ENCODE measurements at places on chromosomes 13 and 19.

DNA sequence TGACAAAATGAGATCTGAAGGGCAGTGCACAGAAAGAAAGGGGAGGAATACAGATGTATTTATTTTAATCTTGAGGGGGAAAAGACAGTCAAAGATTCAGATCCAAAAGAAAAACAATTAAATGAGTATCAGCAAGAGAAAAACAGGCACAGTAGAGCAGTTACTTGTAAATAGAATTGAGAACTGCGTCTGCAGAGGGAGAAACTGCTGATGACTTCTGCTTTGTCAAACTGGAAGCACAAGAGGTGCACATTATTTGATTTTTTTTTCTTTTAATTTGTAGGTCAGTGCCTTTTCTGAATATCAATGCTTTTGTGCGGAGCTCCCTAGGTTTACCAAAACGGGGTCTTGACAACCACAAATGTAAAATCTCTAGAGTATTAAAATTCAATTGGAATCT is 37.3 kb downstream of the EFNB2 start:
- DNase-seq: no peak

DNA sequence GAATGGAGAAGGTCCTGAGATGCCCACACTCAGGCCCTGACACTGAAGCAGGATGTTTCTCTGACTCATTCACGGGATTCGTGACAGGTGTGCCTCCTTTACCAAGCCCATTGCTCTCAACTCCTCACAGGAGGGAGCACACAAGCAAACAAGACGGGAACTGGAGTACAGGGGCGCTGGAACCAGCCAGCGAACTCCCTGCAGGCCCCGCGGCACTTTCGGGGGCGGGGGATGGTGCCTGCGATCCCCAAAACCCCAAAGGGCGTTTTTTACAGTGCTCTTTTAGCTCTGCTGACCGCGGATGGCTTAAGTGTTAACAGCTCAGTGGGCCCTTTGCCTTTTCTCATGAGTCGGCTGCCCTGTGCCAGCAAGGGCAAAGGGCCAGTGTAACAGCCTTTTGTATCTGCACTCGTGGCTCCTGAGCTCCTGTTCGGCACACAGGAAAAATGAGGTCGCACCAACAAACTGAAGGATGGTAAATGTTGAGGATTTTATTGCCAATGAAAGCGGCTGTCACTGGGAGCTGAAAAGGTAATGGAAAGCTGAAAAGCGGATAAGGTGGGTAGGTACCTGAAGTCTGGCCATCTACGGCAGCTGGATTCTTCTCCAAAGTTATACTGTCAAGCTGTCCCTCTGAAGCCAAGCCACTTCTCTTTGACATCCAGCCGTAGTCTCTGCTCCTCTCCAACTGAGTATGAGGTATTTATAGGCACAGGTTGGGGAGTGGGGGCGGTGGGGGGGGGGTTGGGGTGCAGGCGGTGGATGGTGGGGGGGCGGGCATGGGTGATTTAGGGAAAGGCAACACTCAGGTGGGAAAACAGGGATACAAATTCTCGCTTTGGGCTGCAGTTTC is 65.0 kb upstream of the TRPC4 start:
- DNase-seq: no peak

DNA sequence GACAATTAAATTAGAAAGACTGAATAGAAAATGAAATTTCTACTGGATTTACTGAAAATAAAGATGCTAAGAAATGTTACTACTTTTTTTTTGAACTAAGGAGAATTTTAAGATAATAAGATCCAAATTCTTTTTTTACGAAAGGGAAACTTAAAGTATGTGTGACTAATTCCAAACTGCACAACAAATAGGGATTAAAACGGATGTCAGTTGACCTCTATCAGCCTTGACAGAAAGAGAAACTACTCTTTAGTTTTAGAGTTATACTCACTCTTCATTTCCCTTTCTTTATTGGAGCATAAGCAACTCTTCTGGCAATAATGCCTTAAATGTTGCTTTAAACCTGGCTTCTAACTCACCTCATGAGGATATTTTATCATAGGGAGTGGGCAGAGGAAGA is 273.8 kb downstream of the SLITRK6 start:
- DNase-seq: no peak

GRCh38 chr13:70756088-70756487 is 647.8 kb upstream of the KLHL1 start:
- no peak for DNase-seq
